NCI-H2171 treated with DMSO at 0.1 percent for 48 hours (cell line): ENCODE measurements at places on chromosomes 7 and 10.
A peak's percentile ranks its signal among the peaks of the same experiment; 100 is the strongest.

- no peak for DNase-seq
These were observed 14.1 kb downstream of the CRYGN start for GRCh38 chr7:151425670-151426440.

DNA sequence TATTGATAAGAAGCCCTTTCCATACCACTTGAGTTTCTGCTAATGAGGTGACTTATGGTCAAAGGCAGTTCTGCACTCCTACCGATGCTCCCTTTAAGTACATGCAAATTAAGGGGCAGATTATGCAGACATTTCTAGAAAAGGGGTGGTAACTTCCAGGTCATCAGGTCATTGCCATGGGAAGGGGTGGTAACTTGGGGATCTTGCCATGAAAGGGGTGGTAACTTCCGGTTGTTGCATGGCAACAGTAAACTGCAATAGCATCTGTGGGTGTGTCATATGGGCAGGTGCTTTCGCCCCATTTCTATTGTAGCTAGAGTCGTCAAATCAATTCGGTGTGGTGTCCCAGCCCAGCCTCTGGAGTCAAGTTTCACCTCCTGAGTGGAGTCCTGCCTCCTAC is 150.9 kb downstream of the UBE2H start:
- DNase-seq, result peak; percentile 23

GRCh38 chr10:11337516-11337915 is 273.9 kb downstream of the USP6NL start:
- DNase-seq, result no peak

- DNase-seq, result no peak
These were observed 234.2 kb downstream of the CDK14 start for GRCh38 chr7:90830308-90830707.
